ENCODE measurements at places on chromosomes 1 and 21.

DNA sequence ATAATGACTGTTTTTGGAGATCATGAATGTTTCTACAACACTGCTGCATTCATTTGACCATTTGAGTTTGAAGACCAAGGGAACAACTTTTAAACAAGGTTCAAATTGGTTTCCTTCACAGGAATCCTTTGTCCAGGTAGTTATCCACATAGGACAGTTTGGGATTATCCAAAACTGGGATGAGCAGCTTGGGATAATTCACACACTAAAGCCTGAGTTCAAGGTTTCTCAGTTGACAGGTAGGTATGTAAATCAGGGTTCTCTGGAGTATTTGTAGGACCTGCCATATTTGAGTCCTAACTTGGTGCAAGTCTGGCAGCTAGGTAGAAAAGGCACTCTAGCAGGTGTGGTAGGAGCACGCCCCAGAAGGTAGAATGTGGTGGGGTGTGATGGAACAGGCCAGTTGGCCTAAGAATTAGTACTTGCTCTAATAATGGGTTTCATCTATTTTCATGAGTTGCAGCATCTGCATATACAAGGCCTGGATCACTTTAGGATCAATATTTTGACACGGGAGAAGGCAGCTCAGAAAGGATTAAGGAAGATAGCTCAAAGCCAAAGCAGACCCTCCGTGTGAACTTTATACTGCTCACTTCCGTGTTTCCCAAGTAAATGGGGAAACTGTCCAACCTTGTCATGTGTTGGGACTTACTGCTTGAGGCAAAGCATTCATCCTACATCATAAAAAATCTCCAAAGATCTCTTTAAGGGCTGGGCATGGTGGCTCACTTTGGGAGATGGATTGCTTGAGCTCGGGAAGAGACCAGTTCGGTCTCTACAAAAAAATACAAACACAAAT, 14.1 kb upstream of the RAB42 start:
- DNase-seq, result no peak

GRCh38 chr1:67713057-67713846, 28.3 kb downstream of the GADD45A start:
- DNase-seq, result peak; percentile 57

GRCh38 chr1:17654519-17654918, 100.6 kb upstream of the ACTL8 start:
- no peak for DNase-seq

GRCh38 chr1:30809514-30810263, 52.1 kb upstream of the LAPTM5 start:
- no peak for DNase-seq

DNA sequence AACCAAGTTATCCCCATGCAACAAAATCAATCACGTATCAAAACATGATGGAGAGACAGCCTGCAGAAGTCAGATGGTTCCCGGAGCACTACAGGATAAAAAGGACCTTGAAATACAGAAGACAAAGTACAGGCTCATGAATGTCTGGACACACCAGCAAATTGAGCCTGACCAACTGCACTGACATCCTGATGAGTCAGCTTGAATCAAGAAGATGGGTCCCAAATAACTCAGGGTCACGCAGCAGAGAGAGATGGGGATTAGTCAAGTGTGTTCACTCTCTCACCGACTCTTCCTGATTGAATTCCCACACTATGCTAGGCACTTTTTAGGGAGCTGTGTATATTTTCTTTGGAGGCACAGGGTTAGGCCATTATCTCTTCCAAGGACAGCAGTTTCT, 71.1 kb upstream of the DIRAS3 start:
- DNase-seq, result no peak

GRCh38 chr1:159120317-159120716, 43.8 kb upstream of the AIM2 start:
- no peak for DNase-seq

- DNase-seq, result no peak
Observed at GRCh38 chr1:171180670-171181069, 4.4 kb upstream of the FMO2 start.

DNA sequence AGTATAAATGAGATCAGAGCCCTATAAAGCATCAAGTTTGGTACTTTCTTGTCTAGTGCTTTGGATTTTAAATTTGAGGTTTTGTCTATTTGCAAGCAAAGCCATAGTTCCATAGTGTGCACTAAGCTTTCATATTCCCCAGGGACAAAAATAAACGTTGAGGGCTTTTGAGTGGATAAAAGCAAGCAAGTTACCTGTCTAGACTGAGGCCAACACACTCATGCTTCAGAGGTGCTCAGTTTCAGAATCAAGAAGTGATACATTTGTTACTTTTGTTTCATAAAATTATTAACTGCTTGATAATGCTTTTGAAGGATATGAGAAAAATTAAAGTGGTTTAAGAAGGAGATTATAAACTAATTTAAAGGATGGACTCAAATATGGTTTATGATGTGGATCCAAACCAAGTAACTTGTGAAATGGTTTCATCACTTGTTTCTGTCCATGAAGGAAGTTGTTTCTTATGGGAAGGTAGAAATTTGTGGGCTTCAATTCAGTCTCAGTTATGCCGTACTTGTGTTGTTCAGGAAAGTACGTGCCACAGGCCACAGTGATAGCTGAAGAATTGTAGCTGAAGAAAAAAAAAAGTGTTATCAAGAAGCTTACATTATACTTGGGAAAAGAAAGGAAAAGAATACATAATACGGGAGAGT, 71.2 kb downstream of the CHRM3 start:
- DNase-seq, result no peak

DNA sequence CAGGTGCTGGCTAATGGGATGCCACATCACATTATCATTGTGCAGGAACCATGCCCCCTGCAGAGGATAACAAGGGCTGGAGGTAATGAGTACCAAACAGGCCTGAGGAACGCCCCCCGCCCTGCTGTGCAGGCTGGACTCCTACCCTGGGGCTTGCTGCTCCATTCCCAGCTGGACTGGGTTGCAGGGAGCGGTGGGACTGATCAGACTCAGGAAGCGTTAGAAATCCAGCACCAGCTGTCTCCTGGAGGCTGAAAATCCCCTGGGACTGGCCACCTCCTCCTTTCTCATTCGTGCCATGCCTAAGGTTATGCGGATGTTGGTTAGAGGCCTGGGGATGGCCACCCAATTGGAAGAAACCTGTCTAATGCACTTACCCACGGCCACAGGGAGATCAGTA, 36.9 kb upstream of the POU3F1 start:
- no peak for DNase-seq

DNA sequence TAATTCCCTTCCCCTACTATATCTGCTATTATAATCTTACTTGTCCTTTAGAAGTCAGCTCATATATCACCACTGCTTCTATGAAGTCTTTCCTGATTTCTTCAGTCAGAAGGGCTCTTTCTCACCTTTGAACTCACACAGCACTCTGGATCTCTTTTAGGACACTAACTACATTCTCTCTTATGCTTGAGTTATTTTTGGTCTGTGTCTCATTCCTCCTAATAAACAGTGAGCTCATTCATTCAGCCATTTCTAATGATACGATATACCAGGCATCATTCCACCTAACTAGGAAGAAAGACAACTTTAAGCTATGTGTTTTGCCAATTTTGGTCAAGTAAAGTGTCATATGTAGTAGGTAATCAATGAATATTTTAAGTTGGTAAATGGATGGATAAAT, 1.2 kb upstream of the STYXL2 start:
- no peak for DNase-seq

GRCh38 chr1:228836427-228836826, 101.1 kb downstream of the RHOU start:
- DNase-seq, result no peak

DNA sequence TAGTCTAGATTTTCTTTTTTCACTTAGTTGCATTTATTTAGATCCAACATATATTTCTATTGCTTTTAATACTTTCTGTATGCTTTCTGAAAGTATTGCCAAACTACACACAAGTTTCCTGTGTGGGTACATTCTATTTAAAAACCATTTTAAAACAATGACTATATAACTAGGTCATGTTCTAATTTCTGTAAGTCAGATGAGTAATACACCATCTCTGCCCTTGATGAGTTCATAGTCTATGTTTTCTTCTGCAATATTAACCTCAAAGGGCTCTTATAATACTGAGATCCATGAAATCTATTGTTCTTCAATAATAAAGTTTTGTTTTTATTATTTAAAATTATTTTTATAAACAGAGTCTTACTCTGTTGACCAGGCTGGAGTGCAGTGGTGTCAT, 68.3 kb downstream of the RNASEL start:
- no peak for DNase-seq

DNA sequence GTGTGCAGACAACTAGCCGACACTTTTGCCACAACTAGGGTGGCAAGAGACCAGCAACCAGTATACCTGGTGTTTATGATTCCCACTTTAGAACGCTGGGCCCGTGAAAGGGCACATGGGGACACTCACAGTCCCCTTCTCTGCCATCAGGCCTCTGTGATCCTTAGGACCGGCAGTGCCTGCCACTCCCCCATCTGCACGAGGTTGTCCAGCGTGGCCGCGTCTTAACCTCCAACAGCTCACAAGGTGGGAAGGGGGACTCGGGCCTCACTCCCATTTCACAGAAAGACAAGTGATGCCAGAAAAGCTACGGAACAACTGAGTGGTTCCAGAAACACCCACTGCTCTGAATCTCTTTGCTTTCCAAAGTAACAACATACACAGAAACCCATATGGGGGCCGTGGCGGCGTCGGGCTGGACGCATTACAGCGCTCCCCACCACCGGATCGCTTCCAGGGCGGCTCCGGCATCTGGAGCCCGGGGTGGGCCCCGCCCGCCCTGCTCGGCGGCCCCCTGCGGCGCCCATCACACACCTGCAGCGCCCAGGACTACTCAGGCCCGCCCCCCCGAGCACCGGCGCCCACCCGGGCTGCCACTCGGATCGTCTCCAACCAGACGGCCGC, 1.0 kb downstream of the ZNF496 start:
- no peak for DNase-seq

DNA sequence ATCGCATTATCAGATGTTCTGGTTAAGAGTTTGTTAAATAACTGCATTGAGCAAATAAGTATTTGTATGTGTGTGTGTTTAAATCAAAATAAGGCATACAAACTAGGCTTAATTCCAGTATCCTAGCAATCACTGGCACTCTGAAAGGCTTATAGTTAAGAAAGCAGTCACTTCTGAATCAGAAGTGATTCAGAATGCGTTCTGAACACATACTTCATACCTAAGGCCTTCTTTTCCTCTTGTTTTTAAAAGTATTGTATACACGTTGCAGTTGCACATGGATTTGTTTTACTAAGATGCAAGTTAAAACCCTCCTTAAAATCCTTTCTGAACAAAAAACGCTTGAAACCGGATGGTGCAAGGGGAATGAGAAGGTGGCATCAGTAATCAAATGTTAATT, 238.4 kb upstream of the DMRTA2 start:
- no peak for DNase-seq

- no peak for DNase-seq
Observed at GRCh38 chr1:41532206-41532975, 47.9 kb upstream of the EDN2 start.

- no peak for DNase-seq
Observed at GRCh38 chr1:40628903-40629292, 36.6 kb downstream of the RIMS3 start.

- no peak for DNase-seq
Observed at GRCh38 chr21:36454706-36455105, 25.2 kb downstream of the CLDN14 start.

- no peak for DNase-seq
Observed at GRCh38 chr1:181506563-181507353, 23.4 kb downstream of the CACNA1E start.

- no peak for DNase-seq
Observed at GRCh38 chr1:199489594-199489993, 537.9 kb upstream of the NR5A2 start.

DNA sequence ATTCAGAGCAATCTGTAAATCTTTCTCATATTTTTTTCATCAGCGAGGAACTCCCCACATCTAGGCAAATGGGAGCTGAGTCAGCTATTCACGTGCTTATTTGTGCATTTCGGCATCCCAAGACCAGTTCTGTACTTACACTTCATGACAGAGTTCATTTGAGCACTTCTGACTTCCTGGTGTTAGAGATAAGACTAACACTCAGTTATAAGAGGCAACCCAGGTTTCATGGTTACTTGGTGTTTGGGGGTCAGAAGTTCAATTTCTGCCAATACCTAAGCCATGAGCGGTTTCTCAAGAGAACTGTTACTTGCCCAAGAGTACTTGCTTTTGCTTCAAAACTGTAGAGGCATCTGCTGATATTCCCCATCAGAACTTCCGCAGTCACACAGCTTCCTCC, 24.1 kb upstream of the DESI2 start:
- DNase-seq, result no peak

DNA sequence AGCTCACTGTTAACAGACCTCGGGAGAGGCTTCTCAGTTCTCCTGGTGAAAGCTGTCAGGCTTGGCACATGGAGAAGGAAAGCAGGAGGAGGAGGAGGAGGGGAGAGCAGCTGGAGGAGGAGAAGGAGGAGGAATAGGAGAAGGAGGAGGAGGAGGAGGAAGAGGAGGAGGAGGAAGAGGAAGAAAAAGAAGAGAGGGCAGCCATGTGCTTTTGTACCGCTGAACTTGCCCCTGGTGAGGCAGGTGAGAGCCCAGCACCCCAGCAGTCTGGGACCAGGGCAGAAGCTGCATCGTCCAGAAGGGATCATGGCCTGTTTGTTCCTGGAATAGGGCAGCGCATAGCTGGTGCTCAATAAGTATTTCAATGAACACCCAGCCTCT, 21.3 kb upstream of the GRHL3 start:
- DNase-seq, result no peak

GRCh38 chr1:36467700-36468455, 3.7 kb upstream of the MRPS15 start:
- DNase-seq, result no peak

- no peak for DNase-seq
Observed at GRCh38 chr1:214247501-214248041, 33.4 kb upstream of the SMYD2 start.

DNA sequence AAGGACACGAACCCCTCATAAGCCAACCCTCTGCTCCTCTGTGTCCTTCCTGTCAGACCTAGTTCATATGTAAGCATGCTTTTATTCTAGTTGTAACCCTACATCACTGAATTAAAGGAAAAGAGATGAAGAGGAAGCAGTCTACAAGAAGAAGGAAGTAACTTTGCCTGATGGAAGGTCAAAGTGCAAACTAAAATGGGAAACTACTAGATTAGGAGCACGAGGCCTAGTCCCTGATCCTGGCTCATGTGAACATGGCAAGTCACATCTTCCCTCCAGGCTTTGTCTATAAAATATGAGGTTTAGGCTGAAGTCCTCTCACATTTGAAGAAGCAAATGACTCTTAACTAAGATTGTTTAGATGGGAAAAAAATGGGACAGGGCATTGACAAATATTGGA, 13.2 kb downstream of the ZMYND12 start:
- DNase-seq, result no peak

DNA sequence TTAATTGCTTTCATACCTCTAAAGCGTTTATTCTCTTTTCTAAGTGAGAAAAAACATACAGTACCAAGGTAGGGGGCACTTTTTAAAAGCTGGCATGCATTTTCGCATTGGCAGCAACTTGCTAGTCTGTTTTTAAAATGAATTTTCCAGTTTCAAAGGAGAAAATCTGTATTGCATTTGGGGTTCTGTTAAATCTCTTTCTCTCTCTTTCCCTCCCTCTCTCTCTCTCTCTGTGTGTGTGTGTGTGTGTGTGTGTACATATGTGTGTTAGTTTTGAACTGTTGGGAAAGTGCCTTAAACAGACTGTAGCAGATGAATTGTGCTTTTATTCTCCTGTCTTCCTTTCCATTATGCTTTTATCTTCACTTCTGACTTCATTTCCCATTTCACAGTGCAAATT, 7.3 kb downstream of the NIBAN1 start:
- no peak for DNase-seq

Data from NCI-H1436 treated with DMSO at 0.1 percent for 48 hours (cell line).